ENCODE measurements at places on chromosomes 6 and 20.

- no peak for DNase-seq
Measured at GRCh38 chr6:20325641-20326421, 75.8 kb upstream of the E2F3 start.

DNA sequence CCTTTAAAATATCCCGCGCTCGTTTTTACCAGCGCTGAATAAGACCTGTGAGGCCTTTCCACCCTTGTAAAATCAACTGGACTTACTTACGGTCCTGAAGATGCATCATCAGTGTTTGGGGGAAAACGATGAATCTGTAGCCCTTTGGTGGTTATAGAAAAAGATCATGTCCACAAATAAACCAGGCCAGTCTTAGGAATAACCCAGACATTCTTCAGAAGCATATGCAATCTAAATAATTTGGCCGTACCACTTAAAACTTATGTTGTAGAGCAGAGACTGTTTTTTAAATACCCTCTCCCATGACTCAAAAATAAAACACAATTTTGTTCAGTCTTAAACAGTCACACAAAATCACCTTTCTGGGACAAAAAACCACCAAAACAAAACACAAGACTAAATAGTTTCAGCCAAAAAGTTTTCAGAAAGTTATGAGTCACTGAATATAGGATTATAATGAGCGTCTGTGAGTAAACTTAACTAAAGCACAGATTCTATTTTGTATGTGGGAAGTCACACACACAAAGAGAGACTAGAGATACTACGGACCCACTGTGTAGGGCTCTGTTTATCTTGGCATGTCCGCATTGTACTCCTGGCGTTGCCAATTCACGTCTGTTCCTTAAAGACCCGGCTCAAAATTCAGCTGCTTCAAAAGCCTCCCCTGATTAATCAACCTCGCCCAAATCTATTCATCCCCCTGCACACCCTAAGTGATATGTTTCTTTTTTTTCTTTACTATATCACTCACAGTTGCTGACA is 26.5 kb upstream of the SMOC2 start:
- DNase-seq: no peak

DNA sequence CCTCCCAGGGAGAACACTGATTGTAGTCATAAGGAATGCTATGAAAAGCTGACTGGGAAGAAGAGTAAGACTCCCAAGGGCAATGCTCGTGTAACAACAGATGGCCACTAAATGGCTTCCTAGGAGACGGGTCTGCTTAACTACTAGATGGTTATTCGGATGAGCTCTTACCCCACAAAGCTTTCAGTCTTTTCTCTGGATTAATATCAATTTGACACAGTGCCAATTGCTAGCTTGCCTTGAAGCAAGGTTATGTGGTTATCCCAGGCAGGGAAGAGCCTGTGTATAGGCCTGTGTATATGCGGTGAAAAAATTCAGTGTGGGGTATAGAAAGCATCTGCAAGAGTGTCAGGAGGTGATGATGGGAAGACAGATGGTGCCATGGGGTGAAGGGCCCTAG is 86.4 kb upstream of the NOX3 start:
- no peak for DNase-seq

DNA sequence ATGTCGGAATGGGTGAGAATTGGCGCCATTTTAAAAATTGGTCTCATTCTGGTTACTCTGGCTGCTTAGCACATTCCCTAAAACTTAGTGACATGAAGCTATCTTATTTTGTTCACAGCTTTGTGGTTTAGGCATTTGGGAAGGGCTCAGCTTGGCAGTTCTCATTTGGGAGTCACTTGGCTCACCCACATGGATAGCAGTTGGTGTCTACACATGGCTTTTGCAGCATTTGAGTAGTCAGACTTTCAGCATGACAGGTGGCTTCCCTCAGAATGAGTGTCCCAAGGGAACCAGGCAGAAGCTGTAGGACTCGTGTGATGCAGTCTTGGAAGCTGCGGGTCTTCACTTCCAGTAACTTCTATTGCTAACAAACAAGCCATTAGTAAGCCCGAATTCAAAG is 64.6 kb downstream of the UST start:
- no peak for DNase-seq

- no peak for DNase-seq
Measured at GRCh38 chr20:53365076-53365475, 228.6 kb downstream of the ZNF217 start.

GRCh38 chr6:49325891-49326290 is 137.2 kb downstream of the MMUT start:
- no peak for DNase-seq

GRCh38 chr6:140867336-140867735 is 1265.4 kb upstream of the GJE1 start:
- DNase-seq: no peak

GRCh38 chr6:131363947-131364834 is 208.8 kb upstream of the ARG1 start:
- no peak for DNase-seq

DNA sequence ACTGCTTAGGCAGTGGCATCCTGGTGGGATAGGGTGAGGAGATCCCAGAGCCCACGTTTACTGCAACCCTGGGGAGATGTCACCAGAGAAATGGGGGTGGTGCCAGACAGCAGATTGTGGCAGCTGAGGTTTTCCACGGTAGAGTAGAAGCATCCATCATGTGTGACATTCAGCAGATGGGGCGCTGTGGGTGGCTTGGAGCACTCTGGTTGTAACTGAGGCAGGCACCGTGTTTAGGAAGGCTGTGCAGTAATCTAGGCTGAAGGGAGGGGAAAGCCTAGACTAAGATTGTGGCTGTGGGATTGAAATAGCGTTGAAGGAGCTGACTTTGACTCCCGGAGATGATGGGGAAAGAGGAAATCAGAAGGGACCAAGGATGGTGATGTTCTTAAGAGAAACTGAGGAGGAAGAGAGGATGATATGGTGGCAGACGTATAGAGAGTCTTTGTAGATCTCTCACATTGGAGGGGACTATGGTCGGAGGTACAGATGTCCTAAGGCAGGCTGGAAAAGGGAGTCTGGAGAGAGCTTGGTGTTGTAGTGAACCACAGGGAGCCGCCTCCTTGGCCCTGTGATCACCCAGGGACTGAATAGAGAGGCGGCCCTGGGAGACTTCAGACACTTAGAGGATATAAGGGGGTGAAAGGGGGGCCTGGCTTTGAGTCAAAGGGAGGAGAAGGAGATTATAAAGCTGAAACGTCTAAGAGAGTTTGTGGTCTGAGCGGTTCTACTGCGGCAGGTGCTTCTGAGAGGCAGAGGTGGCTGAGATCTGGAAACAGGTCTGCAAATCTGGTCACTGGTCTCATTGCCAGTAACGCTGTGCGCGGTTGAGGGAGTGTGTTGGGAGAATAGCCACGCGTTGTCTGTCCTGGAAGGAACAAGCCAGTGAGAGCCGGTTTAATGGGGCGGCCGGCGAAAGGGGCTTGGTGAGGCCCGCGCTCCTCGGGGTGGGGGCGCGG is 792 bp upstream of the MICA start:
- DNase-seq: peak; percentile 28

GRCh38 chr20:25173886-25174308 is 21.6 kb upstream of the ENTPD6 start:
- no peak for DNase-seq

GRCh38 chr6:100475554-100476320 is 11.0 kb upstream of the SIM1 start:
- no peak for DNase-seq

GRCh38 chr6:122285292-122285913 is 114.0 kb upstream of the HSF2 start:
- no peak for DNase-seq

- DNase-seq: no peak
Measured at GRCh38 chr6:33197431-33198048, 2.9 kb downstream of the RXRB start.

DNA sequence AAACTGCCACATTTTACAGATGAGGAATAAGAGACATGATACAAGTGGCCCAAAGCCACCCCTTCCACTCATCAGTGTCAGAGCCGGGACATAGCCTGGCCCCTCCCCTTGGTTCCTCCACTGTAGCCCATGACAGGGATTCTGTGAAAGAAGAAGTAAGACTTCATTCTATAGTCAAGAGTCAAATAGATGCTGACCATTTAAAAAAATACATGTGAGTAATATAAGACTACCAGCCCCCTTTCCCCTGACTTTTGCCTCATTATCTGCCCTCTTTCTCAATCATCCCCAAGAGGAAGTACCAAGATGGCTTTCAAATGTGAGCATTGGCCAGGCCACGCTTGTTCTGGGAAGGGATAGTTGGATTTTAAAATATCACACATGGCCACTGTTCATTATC is 57.8 kb upstream of the TAB2 start:
- DNase-seq: no peak

GRCh38 chr6:78910591-78911171 is 43.3 kb downstream of the IRAK1BP1 start:
- no peak for DNase-seq

DNA sequence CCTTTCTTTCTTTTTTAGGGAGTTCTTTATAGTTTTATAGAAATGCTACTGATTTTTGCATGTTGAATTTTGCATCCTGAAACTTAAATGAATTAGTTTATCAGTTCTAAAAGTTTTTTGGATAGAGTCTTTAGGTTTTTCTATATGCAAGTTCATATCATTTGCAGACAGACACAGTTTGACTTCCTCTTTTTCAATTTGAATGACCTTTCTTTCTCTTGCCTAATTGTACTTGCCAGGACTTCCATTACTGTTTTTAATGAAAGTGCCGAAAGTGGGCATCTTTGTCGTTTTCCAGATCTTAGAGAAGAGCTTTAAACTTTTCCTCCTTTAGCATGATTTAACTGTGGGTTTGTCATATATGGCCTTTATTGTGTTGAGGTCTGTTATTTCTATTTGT is 21.1 kb upstream of the EDN1 start:
- DNase-seq: no peak

- DNase-seq: no peak
Measured at GRCh38 chr20:4820806-4821518, 99.3 kb downstream of the PRND start.

- DNase-seq: no peak
Measured at GRCh38 chr6:110482774-110483400, 6.5 kb upstream of the SLC22A16 start.

- no peak for DNase-seq
Measured at GRCh38 chr6:28816909-28817807, 106.6 kb downstream of the TRIM27 start.

GRCh38 chr6:16358531-16359138 is 120.2 kb downstream of the GMPR start:
- no peak for DNase-seq

DNA sequence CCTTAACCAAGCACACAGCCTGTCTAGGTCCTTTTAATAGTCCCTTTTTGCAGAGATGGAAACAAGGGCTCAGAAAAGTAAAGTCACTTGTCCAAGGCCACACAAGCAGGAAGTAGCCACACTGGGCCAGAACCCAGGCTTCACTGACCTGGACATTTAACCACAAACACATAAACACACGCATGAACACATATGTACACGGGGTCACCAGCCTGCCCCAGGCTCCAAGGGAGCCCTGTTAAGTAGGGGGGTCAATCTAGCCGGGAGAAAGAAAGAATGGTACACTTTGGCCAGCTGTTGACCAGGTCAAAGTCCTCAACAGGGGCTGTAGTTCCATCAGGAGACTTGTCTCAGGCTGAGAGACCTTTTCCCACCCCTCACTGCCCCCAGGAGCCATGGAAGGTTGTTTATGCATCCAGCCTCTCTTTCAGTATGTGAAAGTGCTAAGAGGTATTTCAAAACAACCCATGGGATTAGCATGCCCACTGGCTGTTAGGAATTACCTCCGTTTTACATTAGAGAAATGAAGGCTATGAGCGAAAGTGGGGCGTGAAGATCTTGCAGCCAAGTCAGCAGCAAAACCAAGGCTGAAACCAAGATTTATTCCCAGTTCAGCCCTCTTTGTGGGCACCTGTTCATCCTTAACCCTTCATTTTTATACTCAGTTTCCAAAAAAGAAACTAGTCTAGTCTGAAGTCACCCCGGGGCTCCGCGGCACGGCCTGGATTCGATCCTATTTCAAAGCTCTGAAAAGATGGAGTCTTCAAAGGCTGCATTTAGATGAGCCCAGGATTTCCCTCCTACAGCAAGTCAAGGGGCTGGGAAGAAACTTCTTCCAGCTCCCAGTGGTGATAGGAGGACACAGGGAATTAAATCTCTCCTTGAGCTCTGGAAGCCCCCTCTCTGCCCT is 9.8 kb downstream of the SDC4 start:
- DNase-seq: no peak

- DNase-seq: no peak
Measured at GRCh38 chr20:40960101-40960500, 68.5 kb upstream of the TOP1 start.

DNA sequence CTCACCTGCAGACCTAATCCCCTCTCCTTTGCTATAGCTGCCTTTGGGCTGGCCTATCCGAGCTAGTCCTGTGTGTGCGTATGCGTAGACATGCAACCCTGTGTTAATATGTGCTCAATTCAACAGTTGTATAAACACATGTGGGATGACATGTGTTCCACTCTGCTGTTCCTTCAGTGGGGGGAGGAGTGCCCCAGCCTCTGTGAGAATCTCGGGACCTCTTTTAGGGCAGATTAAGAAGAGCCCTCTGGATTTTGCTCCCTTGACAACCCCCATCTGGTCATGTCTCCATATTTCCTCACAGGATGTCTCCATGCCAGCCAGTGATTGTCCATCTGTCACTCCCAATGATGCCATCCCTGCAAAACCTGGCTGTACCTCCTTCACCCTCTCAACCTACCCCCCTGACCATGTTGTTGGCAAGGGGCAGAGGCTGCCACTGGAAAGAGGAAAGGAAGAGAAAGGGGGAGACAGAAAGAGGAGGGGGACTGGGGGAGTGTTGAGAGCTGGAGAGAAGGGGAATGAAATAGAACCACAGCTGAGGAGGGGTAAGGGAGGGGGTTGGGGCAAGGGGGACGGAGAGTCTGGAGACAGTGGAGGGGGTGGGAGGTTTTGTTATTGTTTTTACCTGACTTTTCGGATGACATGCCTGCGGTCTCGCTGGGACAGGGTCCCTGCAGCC is 417 bp downstream of the PRRT1 start:
- DNase-seq: no peak

- DNase-seq: no peak
Measured at GRCh38 chr6:26008470-26008869, 45.9 kb downstream of the TRIM38 start.

DNA sequence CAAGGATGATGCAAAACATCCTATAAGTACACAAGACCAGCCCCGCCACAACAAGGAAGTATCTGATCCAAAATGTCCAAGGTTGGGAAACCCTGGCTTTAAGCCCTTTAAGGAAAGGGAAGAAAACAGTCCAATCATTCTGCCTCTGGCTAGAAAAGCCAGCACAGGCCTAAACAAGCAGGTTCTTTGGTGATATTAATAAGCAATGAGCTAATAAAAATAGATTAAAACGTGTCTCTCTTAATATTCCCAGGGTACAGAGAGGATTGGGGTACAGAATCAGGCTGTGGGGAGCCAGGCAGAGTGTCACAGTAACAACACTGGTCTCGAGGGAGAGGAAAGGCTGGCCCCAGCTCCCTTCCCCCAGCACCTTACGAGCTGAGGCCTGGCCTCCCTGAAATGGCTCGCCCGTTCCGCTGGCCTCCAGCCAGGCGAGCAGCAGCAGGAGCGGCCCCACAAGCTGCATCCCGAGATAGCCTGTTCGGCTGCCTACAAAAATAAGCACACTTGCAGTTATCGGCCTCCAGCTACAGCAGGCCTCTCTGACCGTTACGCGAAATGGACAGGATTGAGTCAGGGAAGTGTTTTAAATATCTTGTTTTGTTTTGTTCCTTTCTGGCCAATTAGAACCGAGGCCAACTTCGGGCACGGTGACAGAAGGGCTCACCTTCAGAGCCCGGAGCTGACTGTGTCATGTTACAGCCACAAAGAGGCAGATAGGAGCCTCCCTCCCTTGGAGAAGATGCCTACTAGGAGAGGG is 4.0 kb upstream of the ZMYND8 start:
- DNase-seq: peak; percentile 40
